ENCODE measurements at places on chromosomes 7 and 10.

DNA sequence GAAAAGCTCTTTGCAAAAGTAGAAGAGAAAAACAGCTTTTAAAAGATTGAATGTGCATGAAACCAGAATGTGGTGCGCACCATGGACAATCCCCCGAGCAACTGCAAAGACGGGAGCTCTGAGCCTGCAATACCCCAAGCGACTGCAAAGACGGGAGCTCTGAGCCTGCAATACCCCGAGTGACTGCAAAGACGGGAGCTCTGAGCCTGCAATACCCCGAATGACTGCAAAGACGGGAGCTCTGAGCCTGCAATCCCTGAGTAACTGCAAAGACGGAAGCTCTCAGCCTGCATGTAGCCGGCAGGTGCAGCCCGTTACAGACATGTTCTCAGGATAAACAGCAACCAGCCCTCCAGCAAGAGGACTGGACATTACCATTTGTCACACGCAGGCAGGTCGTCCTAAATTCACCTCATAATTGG, 6.2 kb downstream of the ZNF775 start:
- DNase-seq: no peak

- no peak for DNase-seq
Observed at GRCh38 chr7:23482686-23483085, 12.4 kb upstream of the IGF2BP3 start.

GRCh38 chr10:132593900-132594876, 56.6 kb downstream of the INPP5A start:
- peak; percentile 22 for DNase-seq

DNA sequence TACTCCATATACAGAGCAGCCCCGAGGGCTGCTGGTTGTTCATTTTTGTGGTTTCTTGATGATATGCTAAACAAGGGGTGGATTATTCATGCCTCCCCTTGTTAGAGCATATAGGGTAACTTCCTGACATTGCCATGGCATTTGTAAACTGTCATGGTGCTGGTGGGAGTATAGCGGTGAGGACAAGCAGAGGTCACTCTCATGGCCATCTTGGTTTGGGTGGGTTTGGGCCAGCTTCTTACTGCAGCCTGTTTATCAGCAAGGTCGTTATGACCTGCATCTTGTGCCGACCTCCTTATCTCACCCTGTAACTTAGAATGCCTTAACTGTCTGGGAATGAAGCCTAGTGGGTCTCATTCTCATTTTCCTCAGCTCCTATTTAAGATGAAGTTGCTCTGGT, 31.3 kb downstream of the GNAT3 start:
- DNase-seq: no peak

DNA sequence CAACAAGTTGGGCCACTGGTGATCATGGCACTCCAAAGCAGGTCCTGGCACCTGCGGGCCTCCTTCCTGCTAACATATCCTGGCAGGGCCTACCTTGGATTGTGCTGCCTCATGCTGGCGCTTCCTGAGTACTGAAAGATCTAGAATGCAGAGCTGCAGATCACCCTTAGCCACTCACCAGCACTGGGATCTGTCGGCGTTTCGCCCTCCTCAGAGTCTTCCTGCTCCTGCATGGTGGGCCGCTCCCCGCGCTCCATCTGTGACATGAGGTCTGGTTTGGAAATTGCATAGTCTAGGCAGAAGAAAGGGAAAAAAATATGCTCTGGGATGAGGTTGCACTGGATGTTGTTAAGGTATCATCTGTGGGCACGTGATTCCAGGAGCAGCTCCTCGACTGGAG, 10.0 kb downstream of the ZNF777 start:
- no peak for DNase-seq

DNA sequence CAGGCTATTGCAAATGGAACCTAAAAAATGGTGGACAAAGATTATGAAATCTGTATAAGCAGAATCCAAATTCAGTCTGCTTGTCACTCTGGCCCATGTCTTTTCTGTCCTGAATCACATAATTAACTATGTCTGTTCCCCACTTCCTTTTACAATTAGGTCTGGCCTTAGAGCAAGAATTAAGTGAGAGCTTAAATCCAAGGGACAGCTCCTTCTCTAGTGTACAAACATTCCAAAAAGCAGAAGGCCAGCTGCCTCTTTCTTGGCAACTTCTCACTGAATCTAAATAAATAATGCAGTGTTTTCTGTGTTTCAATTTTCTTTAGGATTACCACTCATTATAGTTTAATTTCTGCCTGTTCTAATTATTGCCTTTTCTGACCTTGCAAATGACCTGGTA, 39.3 kb upstream of the NEBL start:
- DNase-seq: no peak

DNA sequence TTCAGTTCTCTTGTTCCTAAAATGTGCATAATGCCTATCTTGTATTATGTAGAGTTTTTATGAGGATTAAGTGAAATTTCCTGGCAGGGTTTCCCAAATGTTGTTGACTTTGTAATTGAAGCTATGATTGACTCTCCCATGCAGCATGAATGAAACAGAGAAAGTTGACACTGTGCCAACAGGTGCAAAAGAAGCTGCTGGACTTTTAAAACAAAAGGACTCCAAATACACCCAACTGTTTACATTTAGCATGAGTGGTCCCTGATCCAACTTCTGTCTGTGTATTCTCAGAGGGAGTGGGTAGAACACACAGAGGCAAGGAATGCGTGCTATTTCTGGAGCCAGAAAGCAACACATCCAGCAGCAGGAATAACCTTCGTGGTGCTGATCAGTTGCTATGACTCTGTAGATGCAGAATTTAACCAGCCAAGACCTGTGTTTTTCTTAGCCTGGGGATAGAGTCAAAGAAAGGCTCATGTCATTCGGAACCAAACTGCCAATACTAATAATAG, 14.4 kb upstream of the RBM20 start:
- no peak for DNase-seq

DNA sequence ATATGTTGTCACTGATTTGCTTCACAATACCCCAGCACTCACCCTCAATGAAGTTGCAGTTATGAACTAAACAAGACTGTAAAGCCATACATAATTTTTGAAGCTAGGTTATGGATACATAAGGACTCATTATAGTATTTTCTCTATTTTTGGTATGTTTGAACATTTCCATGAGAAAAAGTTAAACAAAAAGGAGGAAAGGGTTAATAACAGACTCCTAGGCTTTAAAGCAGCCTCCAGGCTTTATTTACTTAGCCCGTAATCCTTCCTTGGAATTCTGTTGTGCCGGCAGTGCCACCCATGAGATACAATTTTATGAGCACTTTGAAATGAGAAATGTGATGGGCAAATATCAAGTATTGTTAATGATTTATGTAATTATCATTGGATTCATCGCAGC, 2.1 kb upstream of the DENND11 start:
- no peak for DNase-seq

DNA sequence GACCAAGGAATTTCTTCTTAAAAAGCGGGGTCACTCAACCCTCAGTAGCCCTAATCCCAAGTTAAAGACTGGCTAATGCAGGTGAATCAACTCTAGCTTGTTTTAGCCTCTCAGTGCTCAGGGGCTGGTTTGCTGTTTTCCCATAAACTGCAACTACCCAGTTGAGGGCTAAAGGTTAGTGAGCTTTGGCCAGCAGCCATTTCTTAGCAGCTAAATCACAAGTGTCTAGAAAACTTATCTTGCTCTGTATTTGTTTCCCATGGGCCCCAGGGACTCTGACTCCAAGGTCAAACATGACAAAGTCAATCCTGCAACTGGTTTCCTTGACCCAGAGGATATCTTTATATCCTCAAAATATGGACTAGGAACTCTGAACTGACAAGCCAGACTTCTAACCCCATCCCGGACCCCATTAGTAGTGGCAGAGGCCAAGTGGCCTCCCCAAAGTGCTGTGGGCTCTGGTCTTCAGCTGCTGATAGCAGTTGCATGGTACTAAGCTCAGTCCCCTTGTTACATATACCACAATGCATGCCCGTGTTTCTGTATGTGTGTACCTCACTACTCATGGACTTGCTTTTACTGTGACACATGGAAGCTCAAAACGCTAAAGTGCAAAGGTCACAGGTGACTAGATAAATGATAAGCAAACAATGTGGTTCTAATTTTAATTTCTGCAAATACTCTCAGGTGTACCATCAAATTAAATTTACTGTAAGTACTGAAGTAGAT, 793.0 kb upstream of the IGFBP3 start:
- no peak for DNase-seq

- no peak for DNase-seq
Observed at GRCh38 chr10:61906562-61906901, 5.0 kb downstream of the ARID5B start.

DNA sequence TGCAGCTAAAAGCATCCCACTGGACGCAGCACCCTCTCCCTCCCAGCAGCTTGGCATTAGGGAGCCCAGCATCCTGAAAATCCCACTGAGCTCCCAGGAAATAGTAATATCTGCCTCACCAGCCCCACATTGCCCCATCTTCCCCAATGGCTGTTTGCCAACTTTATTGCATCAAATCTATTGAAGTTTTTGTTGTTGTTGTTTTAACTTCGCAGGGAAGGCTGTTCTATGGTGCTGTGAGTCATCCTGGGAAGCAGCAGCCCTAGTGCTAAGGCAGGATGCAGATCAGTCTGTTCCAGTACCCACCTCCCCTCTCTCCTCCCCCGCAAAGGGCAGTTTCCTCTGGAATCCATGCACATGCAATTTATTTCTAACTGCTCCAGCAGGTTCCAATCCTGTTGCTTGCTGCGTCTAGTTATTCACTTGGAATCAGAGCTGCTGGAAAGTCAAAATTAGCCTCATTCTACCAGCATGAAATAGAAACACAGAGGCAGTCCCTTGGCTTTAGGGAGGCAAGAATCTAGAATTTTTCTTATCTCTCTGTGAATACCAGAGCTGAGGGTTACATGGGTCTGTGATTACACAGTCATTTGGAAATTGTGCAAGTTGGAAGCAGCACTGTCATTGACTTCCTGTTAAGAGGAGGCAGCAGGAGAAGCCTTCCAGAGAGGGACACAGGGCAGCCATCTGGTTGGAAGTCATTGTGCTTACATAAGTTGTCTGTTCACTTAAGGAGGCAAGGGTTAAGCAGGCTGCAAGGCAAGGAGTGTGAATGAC, 115.9 kb upstream of the CACUL1 start:
- DNase-seq: peak; percentile 83

- no peak for DNase-seq
Observed at GRCh38 chr10:105042906-105043552, 401.9 kb downstream of the SORCS3 start.

GRCh38 chr7:121369462-121369861, 26.6 kb downstream of the FAM3C start:
- DNase-seq: no peak

DNA sequence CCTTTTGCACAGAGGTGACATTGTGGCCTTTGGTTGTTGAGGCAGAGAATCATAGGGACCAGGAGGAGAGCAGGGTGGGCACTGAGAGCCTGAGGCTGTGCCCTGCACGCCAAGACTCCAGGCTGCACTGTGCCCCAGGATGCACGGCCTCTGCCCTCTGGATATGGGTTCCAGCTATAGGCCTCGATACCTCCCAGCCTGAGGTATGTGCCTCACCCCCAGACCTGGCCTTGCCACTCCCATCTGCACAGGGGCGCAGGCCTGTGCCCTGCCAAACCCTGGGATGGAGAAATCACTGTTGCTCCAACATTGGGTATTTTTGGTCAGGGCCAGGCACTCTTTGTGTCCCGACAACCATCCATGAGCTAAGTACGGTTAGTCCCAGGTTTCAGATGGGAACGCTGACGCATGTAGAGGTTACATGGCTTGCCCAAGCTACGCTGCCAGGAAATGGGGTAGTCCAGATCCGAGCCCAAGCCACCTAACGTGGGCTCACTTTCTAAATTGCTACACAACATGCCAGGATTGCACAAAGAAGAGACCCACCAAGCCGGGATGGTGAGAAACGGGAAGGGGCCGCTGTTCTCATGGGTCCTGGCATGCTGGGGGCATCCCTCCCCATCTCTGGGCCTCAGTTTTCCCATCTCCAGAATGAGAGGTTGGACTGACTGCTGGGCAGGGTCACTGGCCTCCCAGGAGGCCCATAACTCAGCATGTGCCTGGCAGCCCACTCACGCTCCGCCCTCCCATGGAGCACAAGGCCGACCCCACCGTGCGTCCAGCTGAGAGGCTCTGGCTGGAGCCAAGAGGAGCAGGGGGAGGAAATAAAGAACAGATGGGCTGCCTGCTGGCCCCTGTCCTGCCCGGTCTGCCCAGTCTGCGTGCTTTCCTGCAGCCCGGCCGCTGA, 44.2 kb downstream of the ZCCHC24 start:
- DNase-seq: no peak

DNA sequence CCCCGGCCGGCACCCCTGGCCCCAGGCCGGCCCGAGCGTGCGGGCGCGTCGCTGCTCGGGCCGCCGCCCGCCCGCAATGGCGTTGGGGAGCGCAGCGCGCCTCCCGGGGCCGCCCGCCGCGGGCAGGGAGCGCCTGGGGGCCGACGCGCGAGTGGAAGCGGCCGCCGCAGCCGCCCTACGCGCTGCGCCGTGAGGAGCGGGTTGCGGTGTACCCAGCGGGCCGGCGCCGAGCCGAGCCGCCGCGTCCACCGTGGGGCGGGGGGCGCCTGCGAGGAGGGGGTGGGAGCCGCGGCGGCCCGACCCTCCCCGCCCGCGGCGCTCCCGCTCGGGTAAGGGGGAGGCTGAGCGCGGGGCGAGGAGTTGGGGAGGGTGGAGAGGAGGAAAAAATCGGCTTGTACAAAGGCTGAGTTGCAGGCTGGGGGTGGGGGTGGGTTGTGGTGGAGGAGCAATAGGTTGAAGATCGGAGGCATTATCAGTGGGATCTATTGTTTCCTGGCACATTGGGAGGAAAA, 473 bp downstream of the PPP1R9A start:
- no peak for DNase-seq

DNA sequence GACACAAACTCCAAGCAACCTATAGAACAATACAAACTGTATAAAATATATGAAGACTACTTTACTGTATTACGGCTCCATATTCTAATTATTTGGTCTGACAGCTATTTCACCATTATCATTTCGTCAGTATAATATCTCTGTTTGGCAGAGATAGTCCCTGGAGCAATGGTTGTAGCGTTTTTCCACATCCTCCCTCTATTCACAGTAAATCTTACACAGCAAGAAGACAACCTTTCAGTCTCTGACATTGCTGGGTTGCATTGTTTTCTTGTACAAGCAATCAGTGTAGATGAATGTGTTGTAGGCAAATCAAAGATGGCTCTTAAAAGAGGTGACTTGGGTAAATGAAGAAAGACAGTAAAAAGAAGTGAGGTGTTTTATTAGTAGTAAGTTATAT, 105.6 kb upstream of the PLXDC2 start:
- no peak for DNase-seq

GRCh38 chr7:39410582-39410981, 155.6 kb upstream of the YAE1 start:
- DNase-seq: no peak

DNA sequence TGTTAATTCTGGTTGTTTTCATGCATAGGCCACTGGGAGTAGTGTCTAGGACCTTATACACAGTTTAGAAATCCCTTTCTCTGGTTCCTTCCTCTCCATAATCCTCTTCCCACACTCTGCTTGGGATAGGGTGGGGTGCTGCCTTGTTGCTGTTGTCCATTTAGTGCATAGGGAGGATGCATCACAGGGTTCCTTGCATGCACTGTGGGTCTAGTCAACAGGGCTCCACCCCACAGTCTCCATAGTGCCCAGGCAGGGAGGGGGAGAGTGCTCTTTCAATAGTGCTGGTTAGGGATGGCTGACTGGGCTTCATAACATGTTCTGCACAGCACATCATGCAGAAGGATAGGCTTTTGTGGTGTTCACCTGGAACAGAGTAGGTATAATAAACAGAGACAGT, 81.1 kb downstream of the ARHGAP12 start:
- no peak for DNase-seq

- no peak for DNase-seq
Observed at GRCh38 chr10:29994811-29995210, 64.6 kb downstream of the JCAD start.

GRCh38 chr10:124091646-124092249, 1.6 kb downstream of the CHST15 start:
- DNase-seq: peak; percentile 78

GRCh38 chr7:87151729-87152111, 533 bp upstream of the DMTF1 start:
- no peak for DNase-seq

All from suppressor macrophage treated with lipopolysaccharide for 1 hour (primary cell).